ENCODE measurements at places on chromosomes 5 and 9.

- DNase-seq: no peak
Observed at GRCh38 chr5:101306391-101307137, 403.5 kb upstream of the ST8SIA4 start.

DNA sequence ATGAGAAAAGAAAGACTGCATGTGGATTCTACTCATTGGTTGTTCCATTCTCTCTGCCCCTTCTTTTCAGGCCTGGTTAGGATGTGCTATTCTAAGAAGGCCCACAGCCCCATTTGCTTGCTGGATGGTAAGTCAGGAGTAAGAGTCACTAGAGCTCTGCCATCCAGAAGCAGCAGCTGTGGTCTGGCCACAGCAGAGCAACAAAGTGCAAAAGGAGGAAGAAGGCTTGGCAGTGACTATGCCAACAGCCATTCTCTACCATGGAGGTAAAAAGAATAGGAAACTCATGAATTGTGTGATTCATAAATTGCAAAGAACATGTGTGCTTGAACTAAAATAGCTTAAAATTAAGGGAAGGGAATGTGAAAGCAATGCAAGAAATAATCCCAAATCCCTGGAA lies 20.9 kb downstream of the KLHL3 start:
- no peak for DNase-seq

DNA sequence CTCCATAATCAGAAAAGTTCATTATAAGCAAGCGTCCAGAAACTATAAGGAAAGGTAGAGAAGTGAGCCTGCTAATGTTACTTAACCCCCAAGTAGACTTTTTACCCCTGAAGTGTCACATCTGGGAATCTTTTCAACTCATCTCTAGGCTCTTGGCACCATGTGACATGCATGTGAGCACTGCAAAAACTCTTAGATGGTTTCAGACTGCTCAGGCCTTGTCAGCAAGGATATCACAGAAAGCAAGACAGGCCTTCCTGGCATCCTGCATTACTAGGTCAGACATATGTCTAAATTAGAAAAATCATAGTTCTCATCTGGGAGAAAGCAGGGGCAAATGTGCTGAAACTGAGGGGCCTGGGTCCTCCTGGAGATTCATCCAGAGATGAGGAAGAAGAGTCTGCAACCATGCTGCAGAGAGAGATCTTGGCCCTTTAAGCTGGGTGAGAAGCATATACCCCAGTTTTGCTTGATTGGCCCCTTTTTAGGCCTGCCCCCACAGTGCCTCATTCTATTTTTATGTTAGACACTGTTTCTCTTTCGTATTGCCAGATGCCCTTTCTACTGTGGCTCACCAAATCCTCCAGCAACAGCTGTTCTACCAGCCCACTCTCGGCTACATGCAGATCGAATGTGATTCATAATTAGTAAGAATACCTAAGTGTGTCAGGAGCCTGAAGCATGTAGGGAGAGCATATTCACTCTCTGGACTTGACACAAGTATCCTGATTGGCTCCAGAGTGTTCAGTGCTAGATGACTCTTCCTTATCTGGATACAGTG lies 19.0 kb downstream of the TMEM8B start:
- DNase-seq: no peak

- DNase-seq: no peak
Observed at GRCh38 chr5:155136216-155136850, 122.8 kb downstream of the KIF4B start.

DNA sequence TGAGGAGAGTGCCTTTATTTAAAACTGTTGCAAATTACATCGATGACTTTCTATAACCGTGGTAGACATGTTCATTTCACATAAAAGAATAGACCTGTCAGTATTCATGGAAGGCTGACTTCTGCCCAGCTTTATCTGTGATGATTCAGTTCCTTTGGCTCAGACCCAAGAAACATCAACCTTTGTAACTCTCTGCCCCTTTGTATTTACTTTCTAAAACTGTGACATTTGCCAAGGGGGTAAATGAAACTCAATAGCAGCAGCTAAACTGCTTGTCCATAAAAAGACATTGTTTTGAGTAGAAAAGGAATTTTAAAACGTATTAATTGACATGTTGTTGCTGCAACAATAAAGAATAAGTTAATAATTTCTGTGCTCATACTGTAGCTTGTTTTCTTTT lies 137.8 kb upstream of the ANKH start:
- DNase-seq: no peak

DNA sequence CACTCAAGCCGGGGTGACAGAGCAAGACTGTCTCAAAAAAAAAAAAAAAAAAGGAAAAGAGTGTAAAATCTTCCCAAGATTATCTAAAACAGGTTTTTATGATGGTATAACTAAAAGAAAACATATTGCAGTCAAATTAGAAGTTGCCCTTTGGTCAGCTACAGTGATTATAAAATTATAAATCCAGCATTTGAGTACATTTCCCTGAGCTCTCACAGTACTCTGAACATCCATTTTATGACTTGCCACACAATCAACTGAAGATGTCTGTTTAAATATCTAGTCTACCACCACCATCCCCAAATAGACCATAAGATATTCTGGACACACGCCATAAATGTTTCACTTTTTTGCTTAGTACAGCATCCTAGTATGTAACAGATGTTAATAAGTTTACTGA lies 77.0 kb downstream of the CSF2 start:
- no peak for DNase-seq

GRCh38 chr5:165525271-165525670 lies 2019.9 kb downstream of the MAT2B start:
- no peak for DNase-seq

DNA sequence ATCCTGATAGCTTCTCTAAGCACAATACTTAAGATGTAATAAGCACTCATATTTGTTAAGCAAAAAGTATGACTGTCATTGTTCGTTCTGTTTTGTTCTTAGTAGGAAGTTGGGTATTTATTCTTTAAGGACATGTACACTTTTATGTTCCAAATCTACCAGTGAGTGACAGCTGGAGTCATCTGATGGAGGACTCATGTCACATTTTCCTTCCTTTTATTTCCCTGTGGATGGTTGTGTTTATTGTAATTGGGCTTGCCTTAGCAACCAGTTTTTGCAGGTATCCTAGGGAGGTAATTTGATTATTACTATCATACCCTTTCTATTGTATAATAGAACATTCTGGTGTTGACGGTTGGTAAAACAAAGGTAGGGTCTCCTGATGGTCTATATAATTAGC lies 145.7 kb downstream of the ZSWIM6 start:
- DNase-seq: no peak

GRCh38 chr5:95842854-95843544 lies 20.5 kb upstream of the GLRX start:
- peak; percentile 27 for DNase-seq

- DNase-seq: no peak
Observed at GRCh38 chr5:132749506-132749905, 2.3 kb downstream of the CCNI2 start.

All from stimulated activated CD8-positive, alpha-beta memory T cell treated with anti-CD3 and anti-CD28 coated beads, Interleukin-7, amount 100 ng/mL, for 24 hours (primary cell).